ENCODE measurements at places on chromosomes 5 and 9.
A peak's percentile ranks its signal among the peaks of the same experiment; 100 is the strongest.

DNA sequence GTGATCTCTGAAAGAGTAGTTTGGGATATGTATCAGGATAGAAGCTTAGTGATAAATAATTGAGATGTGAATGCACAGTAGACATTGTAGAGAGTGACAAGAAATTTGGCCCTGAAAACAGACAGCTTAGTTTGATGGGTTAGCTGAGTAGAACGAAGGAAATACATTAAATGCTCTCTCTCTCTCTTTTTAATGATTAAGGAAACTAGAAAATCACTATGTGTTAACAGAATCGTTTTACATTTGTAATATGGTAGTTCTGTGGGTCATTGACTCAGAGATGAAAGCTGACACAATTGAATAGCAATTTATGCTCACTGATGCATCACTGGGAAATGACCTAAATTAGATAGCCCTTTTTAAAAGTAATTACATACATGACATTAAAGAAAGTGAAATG lies 739.8 kb upstream of the PTPRD start:
- H3K4me1 ChIP-seq, result no peaks in the 10 kb centered on the region
- DNase-seq, result no peak
- no peak overlapping the region for H3K4me3 ChIP-seq
- H3K27me3 ChIP-seq, result no peaks in the 10 kb centered on the region
- no peaks in the 10 kb centered on the region for H3K36me3 ChIP-seq

GRCh38 chr5:144177548-144177947 lies 6.9 kb downstream of the KCTD16 start:
- no peaks in the 10 kb centered on the region for H3K4me1 ChIP-seq
- no peak overlapping the region for H3K27ac ChIP-seq
- H3K27me3 ChIP-seq, result no peaks in the 10 kb centered on the region
- no peak overlapping the region for H3K4me3 ChIP-seq

GRCh38 chr9:104743376-104743985 lies 4.0 kb upstream of the NIPSNAP3A start:
- DNase-seq, result no peak
- H3K27ac ChIP-seq, result no peak overlapping the region
- no peak overlapping the region for H3K4me3 ChIP-seq

- no peaks in the 10 kb centered on the region for H3K27me3 ChIP-seq
- no peak overlapping the region for H3K4me3 ChIP-seq
- no peak overlapping the region for H3K27ac ChIP-seq
- no peaks in the 10 kb centered on the region for H3K4me1 ChIP-seq
- no peak for DNase-seq
Observed at GRCh38 chr5:4215143-4215542, 619.5 kb downstream of the IRX1 start.

GRCh38 chr9:133804199-133804598 lies 66.0 kb upstream of the SARDH start:
- peaks cover 4% of the 10 kb centered on the region for H3K36me3 ChIP-seq
- DNase-seq, result no peak

- H3K27ac ChIP-seq, result no peak overlapping the region
- H3K27me3 ChIP-seq, result no peaks in the 10 kb centered on the region
Observed at GRCh38 chr5:54282876-54283275, 27.5 kb downstream of the ARL15 start.

GRCh38 chr5:95919658-95920057 lies 42.0 kb downstream of the ELL2 start:
- no peak overlapping the region for H3K27ac ChIP-seq
- no peaks in the 10 kb centered on the region for H3K4me1 ChIP-seq
- DNase-seq, result no peak
- no peaks in the 10 kb centered on the region for H3K36me3 ChIP-seq
- no peak overlapping the region for H3K4me3 ChIP-seq
- no peaks in the 10 kb centered on the region for H3K27me3 ChIP-seq

GRCh38 chr9:5876711-5877110 lies 14.0 kb upstream of the MLANA start:
- DNase-seq, result no peak
- H3K4me3 ChIP-seq, result no peak overlapping the region

- H3K4me1 ChIP-seq, result no peaks in the 10 kb centered on the region
- no peak overlapping the region for H3K27ac ChIP-seq
- no peaks in the 10 kb centered on the region for H3K36me3 ChIP-seq
- DNase-seq, result no peak
- no peaks in the 10 kb centered on the region for H3K27me3 ChIP-seq
- no peak overlapping the region for H3K4me3 ChIP-seq
Observed at GRCh38 chr5:40442346-40442745, 237.4 kb upstream of the PTGER4 start.

DNA sequence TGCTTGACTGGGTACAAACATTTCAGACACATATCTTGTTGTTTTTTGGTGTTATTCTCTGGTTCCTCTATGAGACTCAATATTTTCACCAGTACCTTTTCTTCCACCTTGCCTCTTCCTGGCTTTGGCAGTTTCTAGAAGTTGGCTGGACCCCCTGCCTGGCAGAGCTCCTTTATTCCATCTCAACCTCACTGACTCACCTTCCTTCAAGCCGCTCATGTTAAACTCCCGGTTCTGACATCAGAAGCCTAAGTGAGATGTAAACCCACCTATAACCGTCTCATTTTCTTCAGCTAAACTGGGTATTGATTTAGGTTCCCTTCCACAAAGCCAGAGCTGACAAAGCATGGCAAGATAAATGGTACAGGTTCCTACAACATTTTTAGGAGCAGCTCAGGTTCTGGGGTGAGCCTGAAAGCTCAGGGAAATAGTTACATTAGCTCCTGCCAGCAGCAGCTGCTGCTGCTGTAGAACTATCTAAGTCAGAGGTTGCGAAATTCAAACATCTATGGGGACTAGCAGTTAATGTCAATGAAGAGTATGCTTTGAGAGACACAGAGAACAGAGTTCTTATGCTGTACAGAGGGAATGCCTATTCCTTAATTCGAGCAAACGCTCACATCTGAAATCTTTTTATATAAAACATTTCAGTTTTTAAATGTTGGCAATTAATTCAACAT lies 197.1 kb upstream of the NR3C1 start:
- H3K4me3 ChIP-seq, result no peak overlapping the region
- no peak for DNase-seq
- H3K27me3 ChIP-seq, result no peaks in the 10 kb centered on the region
- H3K27ac ChIP-seq, result no peak overlapping the region
- H3K4me1 ChIP-seq, result no peaks in the 10 kb centered on the region

- H3K4me3 ChIP-seq, result no peak overlapping the region
- H3K27ac ChIP-seq, result no peak overlapping the region
- H3K36me3 ChIP-seq, result no peaks in the 10 kb centered on the region
- no peak for DNase-seq
Observed at GRCh38 chr9:134304261-134304660, 22.0 kb upstream of the RXRA start.

DNA sequence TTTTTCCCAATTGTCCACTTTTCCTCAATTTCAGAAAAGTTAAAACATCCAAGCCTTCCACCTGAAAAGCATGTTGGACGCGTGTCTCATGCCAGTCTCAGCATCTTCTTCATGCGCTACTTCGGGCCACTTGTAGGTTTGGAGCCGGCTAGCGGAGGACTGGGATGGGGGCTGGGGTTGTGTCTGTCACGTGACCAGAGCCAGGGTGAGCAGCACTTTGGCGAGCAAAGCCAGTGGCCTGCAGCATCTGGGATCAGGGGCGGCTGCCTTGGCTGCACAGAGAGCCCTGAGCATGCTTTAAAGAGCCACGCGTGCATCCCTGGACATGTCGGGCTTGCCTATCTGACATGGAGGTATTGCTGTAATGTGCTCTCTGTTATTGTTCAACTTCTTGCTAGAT lies 41.2 kb downstream of the SLC6A3 start:
- H3K27ac ChIP-seq, result no peak overlapping the region
- H3K4me3 ChIP-seq, result no peak overlapping the region
- no peaks in the 10 kb centered on the region for H3K36me3 ChIP-seq
- no peak for DNase-seq
- H3K27me3 ChIP-seq, result no peaks in the 10 kb centered on the region
- no peaks in the 10 kb centered on the region for H3K4me1 ChIP-seq

- no peak overlapping the region for H3K27ac ChIP-seq
- H3K36me3 ChIP-seq, result no peaks in the 10 kb centered on the region
- DNase-seq, result no peak
- no peak overlapping the region for H3K4me3 ChIP-seq
- H3K4me1 ChIP-seq, result no peaks in the 10 kb centered on the region
Observed at GRCh38 chr5:131272724-131273123, 8.9 kb downstream of the CDC42SE2 start.

- H3K4me1 ChIP-seq, result no peaks in the 10 kb centered on the region
Observed at GRCh38 chr5:120092649-120093048, 371.5 kb upstream of the PRR16 start.

DNA sequence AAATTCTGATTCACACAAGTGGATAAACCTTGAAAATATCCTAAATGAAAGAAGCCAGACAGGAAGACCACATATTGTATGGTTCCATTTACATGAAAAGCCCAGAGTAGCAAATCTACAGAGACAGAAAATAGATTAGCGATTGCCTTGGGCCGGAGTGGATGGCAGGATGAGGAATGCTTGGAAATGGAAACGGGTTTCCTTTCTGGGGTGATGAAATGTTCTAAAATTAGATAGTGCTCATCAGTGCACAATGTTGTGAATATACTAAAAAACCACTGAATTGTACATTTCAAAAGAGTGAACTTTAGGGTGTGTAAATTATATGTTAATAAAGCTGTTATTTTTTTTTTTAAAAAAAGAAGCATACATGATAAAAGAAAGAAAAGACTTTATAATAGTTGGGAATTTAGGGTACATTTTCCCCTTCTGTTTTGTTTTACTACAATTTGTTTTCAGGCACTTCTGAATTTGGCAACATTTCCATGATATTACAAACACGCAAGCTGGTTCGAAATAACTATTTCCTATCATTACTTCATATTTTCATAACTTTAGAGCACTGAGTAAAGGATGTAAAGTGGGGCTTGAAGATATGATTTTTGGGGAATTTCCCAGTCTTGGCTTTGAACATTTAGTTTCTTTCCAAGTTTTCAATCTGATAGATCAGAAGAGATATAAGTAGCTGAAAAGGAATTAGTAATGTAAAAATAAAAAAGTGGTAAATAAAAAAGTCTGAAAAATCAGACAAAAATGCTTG lies 23.9 kb downstream of the SLC35A4 start:
- peak overlapping the region; percentile 54 for H3K27ac ChIP-seq
- no peaks in the 10 kb centered on the region for H3K27me3 ChIP-seq
- no peak for DNase-seq
- H3K4me3 ChIP-seq, result no peak overlapping the region
- H3K36me3 ChIP-seq, result no peaks in the 10 kb centered on the region

DNA sequence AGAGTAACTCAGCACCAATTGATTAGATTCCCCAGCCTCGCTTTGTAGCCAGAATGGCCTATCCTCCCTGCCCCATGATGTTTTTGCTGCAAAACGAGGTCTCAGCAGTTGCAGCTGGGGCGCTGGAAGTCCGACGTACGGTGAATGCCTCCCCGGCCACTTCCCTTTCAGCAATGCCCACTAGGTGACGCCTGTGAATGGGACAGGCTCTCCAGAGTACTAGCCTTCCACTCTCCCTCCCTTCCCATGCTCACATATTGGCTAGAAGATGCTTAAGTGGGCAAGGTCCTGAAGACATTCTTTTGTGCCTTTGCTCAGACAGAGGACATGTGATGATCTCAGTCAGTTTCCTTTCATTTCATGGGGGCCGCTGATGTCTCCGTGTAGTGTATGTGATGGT lies 50.8 kb downstream of the DMRT2 start:
- H3K4me1 ChIP-seq, result no peaks in the 10 kb centered on the region
- H3K4me3 ChIP-seq, result no peak overlapping the region
- peak; percentile 59 for DNase-seq

DNA sequence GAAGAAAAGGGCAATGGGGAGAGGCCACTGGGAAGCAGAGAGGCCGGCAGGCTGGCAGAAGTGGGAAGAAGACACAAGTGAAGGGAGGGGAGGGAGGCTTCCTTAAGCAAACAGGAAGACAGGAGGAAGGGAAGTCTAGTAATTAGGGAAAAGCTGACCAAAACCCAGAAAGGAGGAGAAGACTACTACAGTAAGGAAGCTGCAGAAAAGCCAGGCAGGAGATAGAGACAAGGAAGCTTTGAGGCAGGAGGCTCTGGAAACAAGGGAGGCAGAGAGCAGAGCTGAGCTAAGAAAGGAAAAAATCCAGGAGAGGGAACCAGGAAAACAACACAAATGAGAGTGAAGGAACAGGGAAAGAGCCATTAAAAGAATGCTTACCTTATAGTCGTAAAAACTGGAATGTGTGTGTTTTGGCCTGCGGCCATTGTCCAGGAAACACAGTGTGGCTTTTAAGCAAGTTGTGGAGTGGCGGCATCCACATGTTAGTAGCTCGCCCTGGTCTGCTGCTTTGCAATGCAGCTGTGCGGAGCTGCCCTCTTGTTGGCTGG lies 317.1 kb upstream of the CLINT1 start:
- peak overlapping the region; percentile 19 for H3K27ac ChIP-seq
- H3K4me1 ChIP-seq, result no peaks in the 10 kb centered on the region
- DNase-seq, result no peak
- no peaks in the 10 kb centered on the region for H3K27me3 ChIP-seq

GRCh38 chr9:64773491-64773931 lies 511.5 kb downstream of the FOXD4L5 start:
- H3K4me3 ChIP-seq, result peak overlapping the region; percentile 39
- DNase-seq, result no peak
- no peaks in the 10 kb centered on the region for H3K4me1 ChIP-seq

DNA sequence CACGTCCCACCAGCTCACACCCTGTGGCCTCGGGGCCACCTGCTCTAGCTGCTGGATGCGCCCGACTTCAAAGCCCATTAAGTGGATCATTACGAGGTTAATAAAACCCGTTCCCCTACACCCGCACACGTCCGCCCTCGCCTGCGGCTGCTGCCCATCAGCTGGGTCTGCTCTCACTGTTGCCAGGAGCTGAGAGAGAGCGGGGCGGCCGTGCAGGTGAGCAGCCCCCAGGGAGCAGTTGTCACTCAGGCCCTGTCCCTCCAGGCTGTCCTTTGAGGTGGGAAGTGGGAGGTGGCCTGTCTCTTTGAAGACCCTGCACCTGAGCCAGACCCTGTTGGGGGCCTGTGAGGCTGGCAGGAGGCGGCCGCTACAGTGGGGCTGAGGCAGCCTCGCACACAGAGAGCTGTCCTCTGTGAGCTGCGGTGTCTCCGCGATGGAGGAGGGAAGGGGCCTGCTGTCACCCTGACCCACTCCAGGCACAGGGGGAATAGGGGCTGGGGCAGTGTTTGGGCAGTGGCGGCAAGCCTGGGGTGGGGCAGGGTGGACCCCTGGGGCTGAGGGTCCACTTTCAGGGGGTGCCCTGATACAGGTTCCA lies 12.8 kb upstream of the UNC5A start:
- no peak for DNase-seq
- H3K36me3 ChIP-seq, result no peaks in the 10 kb centered on the region

GRCh38 chr5:35120715-35121114 lies 73.0 kb upstream of the AGXT2 start:
- no peaks in the 10 kb centered on the region for H3K36me3 ChIP-seq
- H3K4me3 ChIP-seq, result no peak overlapping the region
- no peaks in the 10 kb centered on the region for H3K4me1 ChIP-seq
- H3K27ac ChIP-seq, result no peak overlapping the region

DNA sequence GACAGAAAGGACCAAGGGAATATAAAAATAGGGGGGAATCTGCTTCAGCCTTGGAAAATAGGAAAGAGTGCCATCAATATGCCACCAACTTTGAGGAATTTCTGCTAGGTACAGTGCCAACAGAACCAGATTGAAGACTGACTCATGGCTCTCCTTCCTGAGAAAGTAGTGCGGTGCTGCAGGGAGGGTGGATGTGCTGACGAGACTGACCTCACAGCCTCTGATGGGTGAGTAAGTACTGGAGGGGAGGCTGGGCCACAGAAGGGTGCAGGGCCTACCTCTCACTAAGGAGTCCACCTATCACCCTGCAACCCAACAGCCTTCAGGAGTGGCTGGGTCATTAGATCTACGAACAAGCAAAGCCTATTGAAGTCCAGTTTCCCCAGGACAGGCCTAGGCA lies 187.6 kb downstream of the GABBR2 start:
- no peak overlapping the region for H3K4me3 ChIP-seq
- no peak overlapping the region for H3K27ac ChIP-seq
- H3K36me3 ChIP-seq, result no peaks in the 10 kb centered on the region
- no peaks in the 10 kb centered on the region for H3K27me3 ChIP-seq
- no peaks in the 10 kb centered on the region for H3K4me1 ChIP-seq

All from right atrium auricular region (tissue), 2 donors.